Activated naive CD4-positive, alpha-beta T cell treated with anti-CD3 and anti-CD28 coated beads, Interleukin-2, amount 10 ng/mL, durations not matched to agents 7 days and 5 days (primary cell): ENCODE measurements at places on chromosomes 7 and 10.

- DNase-seq = no peak
Observed at GRCh38 chr10:130141460-130141859, 5.3 kb downstream of the GLRX3 start.

GRCh38 chr10:130493446-130494145 lies 357.4 kb downstream of the GLRX3 start:
- DNase-seq = no peak

DNA sequence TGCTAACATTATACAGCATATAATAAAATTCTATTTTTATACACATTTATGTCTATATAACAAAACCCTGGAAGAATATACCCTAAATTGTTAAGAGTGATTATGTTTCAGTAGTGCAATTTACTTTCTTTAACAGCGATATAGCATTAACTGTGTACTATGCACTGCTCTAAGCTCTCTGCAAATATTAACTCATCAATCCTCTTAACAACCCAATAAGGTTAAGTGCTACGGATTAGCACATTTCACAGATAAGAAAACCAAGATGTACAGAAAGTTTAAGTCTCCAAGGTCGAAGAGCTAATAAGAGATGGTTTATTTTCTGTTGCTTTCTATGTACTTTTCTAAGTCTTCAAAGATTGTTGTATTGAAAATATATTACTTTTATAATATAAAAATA lies 95.8 kb downstream of the SEMA3C start:
- DNase-seq = no peak

GRCh38 chr7:1971946-1972654 lies 260.6 kb downstream of the MAD1L1 start:
- no peak for DNase-seq

- no peak for DNase-seq
Observed at GRCh38 chr7:65812281-65812680, 60.6 kb upstream of the VKORC1L1 start.

DNA sequence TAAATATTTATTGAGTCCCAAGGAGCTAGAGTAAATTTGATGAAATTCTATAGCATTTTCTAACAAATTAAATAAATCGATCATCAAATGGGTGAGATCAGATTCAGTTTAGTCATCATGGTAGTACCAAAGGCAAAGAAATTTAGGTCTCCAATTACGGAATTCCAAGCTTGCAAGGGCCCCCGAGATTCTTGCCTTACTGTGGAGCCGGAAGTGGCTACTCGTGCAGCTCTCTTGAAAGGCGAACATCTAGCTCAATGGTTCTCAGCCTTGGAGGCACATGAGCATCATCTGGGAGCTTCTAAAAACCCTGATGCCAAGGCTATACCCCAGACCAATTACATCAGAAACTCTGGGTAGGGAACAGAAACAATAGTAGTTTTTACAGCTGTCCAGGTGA lies 117.9 kb upstream of the PRR15 start:
- DNase-seq = no peak
